ENCODE measurements at places on chromosomes 7 and 10.

GRCh38 chr10:52879091-52879807 is 106.7 kb upstream of the MBL2 start:
- DNase-seq: no peak

- no peak for DNase-seq
These were observed 124.0 kb downstream of the TMEM130 start for GRCh38 chr7:98745722-98746318.

DNA sequence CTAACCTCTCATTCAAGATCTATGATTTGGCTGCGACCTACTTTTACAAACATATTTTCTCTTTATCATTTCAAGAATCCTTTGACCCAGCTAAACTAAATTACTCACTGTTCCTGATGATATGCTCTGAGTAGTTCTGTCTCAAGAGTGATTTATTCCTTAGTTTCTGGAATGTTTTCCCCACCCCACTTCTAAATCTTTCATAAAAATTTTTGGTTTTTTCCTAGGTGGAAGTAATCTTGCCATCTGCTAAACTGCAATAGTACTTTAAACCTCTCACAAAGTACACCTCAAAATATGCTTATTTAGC is 170.8 kb downstream of the DNAJC1 start:
- no peak for DNase-seq

DNA sequence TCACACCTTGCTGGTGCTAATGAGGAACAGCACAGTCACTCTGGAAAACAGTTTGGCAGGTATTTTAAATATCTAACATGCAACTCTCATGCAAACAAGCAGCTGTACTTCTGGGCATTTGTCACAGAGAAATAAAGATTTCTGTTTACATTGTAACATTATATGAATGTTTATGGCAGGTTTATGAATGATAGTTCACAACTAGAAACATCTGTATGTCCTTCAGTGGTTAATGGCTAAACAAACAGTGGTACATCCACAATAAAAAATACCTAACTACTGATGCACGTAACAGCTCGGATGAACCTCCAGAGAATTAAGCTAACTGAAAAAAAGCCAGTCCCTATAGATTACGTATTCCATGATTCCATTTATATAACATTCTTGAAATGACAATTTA is 109.6 kb downstream of the GPR37 start:
- no peak for DNase-seq

- no peak for DNase-seq
These were observed 130.8 kb downstream of the TCF7L2 start for GRCh38 chr10:113080925-113081229.

DNA sequence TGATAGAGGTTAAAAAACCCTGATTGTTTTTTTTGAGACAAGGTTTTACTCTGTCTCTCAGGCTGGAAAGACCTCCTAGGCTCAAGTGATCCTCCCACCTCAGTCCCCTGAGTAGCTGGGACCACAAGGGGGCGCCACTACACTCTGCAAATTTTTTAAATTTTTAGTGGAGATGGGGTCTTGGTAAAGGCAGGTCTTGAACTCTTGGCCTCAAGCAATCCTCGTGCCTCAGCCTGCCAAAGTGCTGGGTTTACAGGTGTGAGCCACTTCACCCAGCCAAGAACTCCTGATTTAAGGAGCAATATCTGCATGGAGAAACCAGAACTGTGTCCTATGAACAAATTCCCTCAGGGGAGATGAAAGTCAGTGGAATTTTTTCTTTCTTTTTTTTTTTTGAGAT is 7.3 kb upstream of the KLHDC10 start:
- DNase-seq: peak; percentile 7

DNA sequence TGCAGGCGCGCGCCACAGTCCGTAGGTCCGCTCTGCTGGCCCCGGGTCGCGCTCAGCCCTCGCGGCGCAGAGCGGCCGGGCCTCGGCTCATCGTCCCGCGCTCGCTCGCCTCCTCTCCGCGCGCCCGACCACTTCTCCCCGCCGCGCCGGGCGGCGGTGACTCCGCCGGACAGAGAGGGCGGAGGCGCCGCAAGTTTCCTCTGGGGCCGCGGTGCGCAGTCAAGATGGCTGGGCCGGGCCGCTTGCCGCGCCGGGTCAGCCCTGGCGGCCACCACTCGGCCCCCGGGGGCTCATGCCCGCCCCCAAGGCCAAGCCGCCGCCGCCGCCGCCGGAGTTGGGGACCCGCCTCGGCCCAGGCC is 441 bp downstream of the FZD8 start:
- DNase-seq: no peak

GRCh38 chr7:99928994-99929729 is at the start of gene GJC3:
Gene GJC3, minus strand, starts transcription at chr7:99929620. Its CDS starts 0 bp downstream, at chr7:99929620.
- DNase-seq: no peak

GRCh38 chr7:122706836-122707235 is 4.1 kb upstream of the RNF148 start:
- no peak for DNase-seq

- no peak for DNase-seq
These were observed 11.2 kb downstream of the LAMB4 start for GRCh38 chr7:108118959-108119358.

GRCh38 chr10:124612611-124613498 is 131.3 kb downstream of the FAM53B start:
- DNase-seq: no peak

DNA sequence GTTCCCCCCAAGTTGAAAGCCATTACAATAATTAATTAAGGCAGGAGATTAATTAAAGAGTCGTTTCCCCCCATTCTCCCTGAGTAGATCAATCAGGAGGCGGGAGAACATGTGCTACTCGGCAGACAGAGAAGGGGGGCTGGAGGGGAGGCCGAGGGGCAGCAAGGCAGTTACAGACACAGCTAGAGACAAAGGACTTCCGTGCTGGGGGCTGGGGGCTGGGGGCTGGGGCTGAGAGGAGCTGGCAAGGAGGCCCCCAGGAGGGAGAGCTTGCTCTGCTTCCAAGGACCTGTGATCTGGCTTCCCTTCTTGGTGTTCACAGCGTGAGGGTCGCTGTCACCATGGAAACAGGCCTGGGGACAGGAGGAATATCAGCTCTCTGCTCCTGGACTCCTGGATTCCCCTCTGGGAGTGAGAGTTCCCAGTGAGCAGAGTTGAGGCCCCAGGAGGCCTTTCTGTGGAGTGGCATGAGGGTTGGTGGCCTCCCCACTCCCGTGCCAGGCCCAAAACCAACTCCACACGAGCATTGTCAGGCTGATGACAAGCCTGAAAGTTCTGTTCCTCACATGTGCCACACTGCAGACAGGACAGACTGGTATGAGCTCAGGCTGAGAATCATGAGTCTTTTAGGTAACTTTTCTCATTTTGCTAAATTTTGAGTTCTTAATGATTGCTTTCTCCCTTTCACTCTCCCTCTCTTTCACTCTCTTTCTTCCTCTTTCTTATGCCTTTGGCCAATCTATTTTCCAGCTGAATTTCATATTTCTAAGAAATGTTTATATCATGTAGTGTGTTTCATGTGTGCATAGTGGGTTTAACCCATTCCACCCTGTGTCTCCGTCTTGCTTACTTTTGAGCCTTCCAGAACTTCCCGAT is 16.4 kb downstream of the FAM241B start:
- no peak for DNase-seq

DNA sequence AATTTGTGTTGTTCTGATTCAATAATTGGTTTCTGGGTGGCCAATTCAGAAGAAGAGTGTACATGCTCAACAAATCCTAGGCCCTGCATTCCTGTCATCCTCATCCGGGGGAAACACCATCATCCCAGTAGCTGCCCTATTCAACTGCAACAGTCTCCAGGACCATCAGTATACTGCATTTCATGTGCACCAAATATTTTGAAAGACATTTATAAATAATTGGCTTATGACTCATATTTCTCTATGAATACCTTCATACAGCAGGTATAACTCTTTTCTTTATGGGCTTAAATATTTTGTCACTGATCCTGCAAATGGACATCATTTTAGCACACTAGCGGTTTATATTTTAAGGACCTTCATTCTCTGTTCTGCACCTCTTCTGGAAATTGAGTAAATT is 38.0 kb downstream of the CD36 start:
- no peak for DNase-seq

- no peak for DNase-seq
These were observed 536.6 kb downstream of the GALNT17 start for GRCh38 chr7:71668572-71668971.

DNA sequence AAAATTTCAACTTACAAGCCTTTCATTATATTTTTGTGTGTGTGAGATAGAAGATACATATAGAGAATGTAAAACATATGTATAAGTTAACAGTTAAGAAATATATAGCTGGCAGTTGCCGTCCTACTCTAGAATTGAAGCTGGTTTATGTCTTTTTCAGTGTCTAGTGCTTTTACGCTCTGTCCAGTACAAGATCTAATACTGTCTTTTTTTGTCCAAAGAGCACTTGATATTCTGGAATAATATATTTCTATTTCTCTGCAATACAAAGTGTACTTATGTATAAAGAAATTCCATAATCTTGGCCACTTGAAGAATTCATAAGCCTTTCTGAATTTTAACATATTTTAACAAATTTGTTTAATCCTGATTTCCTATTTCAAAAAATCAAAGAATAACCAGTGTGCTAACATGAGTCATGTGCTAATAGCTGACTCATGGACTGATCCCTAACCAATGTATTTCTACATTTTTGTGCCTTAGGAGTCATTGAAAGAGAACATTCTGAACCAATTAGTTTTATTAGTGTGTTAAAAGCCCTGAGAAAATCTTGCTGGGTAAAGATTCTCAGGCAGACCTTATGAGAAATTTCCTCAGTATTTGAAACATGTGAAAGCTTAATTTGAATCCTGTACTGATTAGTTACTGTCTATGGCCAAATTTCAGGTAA is 73.2 kb upstream of the CCAR1 start:
- DNase-seq: no peak

DNA sequence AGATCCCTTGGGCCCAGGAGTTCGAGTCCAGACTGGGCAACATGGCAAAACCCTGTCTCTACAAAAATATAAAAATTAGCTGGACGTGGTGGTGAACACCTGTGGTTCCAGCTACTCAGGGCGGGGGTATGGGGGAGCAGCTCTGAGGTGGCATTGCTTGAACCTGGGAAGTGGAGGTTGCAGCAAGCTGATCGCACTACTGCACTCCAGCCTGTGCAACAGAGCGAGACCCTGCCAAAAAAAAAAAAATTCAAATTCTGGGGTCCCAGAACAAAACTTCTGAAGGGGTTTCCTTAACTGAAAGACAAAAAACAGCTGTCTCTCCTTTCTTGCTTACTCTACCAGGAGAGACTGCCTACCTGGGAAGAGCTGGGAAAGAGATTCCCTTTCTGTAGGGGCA is 27.0 kb downstream of the DNMBP start:
- no peak for DNase-seq

- no peak for DNase-seq
These were observed 65.0 kb downstream of the PIP4K2A start for GRCh38 chr10:22649390-22649841.

- no peak for DNase-seq
These were observed 46.3 kb upstream of the CTBP2 start for GRCh38 chr10:125206623-125207022.

- DNase-seq: no peak
These were observed 6.5 kb upstream of the VWC2 start for GRCh38 chr7:49766966-49767365.

DNA sequence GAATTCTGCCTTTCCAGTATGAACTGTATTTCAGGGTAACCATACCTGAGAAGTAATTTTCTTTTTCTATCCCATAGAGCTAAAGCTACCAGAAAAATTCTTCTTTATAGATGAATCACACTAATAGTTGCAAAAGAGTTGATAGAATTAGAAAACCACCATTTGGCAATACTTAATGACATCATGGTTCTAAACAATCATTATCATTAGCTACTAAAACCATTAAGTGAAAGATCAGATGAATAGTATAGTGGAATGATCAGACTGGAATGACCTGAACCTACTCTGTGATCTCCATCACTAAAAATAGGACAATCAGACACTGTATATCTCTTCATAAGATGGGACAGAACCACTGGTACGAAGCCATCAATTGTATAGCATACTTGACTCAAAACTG is 19.8 kb upstream of the ZC3HAV1L start:
- no peak for DNase-seq

DNA sequence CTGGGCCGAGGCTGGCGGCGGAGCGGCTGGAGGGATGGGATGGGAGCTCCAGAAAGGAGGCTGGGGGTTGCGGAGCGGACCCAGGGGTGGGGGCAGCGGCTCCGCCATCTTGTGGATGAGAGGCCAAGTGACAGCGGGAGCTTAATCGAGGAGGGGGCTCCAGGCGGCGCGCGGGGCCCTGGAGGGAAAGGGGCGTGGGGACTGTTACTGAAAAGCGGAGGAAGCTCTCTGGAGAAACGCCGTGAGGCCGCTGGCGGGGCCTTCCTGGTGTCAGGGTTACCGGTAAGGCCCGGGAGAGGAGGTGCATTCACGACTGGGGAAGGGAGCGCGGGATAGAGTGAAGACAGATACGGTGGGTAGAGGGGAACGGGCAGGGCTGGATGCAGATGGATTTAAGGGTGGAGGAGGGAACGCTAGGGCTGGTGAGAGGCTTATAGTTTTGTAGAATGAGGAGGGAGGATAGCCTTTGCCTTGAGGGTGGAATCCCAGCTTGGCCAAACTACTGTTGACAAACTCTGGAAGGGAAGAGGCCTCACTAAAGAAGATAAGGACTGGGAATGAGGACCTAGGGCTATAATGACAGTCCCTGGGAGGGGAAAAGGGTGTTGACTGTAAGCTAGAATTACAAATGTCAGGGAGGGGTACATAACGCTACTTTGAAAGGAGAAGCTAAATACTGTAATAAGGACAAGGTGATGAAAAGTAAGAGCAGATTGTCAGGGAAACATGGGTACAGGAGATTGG is 535 bp downstream of the BTRC start:
- DNase-seq: no peak

- no peak for DNase-seq
These were observed 15.6 kb upstream of the PBLD start for GRCh38 chr10:68348265-68348741.

DNA sequence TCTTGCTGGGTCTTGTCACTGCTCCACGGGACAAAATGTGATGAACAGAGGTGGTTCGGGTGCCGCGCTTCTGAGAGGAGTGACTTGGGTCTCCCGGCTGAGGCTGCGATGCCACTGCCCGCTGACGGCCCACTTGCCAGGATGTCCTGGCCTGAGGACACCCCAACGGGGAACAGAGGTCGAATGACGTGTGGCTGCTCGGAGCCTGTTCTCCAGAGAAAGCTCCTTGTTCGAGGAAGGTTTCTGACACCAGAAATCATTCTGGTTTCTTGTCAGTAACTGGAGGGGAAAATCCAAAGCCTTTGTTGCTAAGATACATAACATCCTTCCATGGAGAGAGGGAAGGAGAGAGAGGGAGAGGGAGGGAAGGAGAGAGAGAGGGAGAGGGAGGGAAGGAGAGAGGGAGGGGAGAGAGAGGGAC is 236.4 kb downstream of the WDR37 start:
- DNase-seq: no peak
